Heart right ventricle (tissue), 16 donors: ENCODE measurements at places on chromosomes 6 and 20. TPM values are rescaled to one million over a fixed set of nuclear protein-coding genes. Genes with fewer than 3 reads are reported as not detected.

DNA sequence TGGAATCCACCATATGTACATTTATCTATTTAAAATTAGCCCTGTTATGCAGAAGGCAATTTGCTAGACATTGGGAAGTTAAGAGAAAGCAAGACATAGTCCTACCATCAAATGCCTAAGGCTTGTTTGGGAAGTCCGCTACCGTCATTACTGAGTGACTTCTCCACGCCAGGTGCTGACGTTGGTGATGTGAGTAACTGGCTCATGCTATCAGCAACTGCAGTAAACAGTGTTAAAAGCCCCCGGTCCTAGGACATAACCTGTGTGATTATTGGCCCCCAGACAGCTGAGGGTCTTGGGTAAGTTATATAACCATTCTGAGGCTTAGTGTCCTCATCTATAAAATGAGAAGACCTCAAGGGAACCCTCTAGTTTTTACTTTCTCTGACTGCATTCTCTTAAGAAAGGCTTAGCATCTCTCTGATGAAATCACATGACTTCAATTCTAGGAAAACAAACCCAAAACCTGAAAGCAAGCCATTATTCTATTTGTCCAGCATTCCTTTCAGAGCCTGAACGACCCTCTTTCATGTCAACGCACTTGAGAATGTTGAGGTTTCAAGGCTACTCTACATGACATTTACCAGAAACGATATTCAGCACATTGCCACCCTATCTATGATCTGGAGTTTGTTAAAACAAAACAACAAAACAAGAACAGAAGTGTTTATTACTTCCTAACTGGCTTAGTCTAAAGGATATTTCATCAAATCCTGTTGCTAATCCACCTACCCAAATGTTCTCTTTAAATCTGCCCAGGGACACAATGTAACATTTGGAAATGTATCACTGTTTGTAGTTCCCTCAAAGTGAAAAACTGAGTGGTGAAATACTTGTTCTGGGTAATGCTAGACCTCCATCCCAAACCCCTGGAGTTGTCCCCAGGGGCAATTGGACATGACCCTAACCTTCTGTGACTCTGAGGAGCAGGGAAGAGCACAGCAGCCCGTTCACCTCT is 133.8 kb downstream of the BTBD3 start:
- no peak overlapping the region for H3K4me3 ChIP-seq
- H3K36me3 ChIP-seq = no peaks in the 10 kb centered on the region
- no peaks in the 10 kb centered on the region for H3K4me1 ChIP-seq
- H3K27me3 ChIP-seq = no peaks in the 10 kb centered on the region
- no peak overlapping the region for H3K27ac ChIP-seq

- no peak for DNase-seq
- no peak overlapping the region for H3K4me3 ChIP-seq
- H3K27ac ChIP-seq = no peak overlapping the region
Measured at GRCh38 chr6:156912431-156912830, 135.3 kb downstream of the ARID1B start.

GRCh38 chr20:32516583-32517517 is 68.3 kb downstream of the NOL4L start:
- peak overlapping the region; percentile 36 for H3K27ac ChIP-seq
- H3K4me1 ChIP-seq = peaks cover 36% of the 10 kb centered on the region
- peak; percentile 61 for DNase-seq
- H3K27me3 ChIP-seq = no peaks in the 10 kb centered on the region

DNA sequence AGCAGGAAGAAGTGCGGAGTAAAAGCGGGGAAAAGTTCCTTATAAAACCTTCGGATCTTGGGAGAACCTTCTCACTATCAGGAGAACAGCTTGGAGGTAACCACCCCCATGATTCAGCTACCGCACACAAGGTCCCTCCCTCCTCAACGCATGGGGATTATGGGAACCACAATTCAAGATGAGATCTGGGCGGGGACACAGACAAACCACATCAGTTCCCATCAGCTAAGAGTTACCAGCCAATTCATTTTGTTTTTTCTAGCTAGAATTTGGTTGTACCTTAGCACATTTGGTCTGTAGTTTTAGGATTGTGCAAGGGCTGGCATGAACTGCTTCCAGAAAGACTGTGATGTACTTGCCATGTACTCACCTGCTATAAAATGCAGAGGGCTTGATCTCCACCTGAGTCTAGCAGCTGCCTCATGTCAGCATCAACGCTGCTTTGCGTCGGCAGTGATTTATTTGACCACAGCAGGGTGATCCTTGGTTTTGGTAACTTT is 94.7 kb upstream of the SLC2A12 start:
- no peak for DNase-seq
- no peak overlapping the region for H3K4me3 ChIP-seq
- H3K36me3 ChIP-seq = no peaks in the 10 kb centered on the region
- H3K27me3 ChIP-seq = no peaks in the 10 kb centered on the region
- no peak overlapping the region for H3K27ac ChIP-seq
- H3K4me1 ChIP-seq = peaks cover 3% of the 10 kb centered on the region

DNA sequence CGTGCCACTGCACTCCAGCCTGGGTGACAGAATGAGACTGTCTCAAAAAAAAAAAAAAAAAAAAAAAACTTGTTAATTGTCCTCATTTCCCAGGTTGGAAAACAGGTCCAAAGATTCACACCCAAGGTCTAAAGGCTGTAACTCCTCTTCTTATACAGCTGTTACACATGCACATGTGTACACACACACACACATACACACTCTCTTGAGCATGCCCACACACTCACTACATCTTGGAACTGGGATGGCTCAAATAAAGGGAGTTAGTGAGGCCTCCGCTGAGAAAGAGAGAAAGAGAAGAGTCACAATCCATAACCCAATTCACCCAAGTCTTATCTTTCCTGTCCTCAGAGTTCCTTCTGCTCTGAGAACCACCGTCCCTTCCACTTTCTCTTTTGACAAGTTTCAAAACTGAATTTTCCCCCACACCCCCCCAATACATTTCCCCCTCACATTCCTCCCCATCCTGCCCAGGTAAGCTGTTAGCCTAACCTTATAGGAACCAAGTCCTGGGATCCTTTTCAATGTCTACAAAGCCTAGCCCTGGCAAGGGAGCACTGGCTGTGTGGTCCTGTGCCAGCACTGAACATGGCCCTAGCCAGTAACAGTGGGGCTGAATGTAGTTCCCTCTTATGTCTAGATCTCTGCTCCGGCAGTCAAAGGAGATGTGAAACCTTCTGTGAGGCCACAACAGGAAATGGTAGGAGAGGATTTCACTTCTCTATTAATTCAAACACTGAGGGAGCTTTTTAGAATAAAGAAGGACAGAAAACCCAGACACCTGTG is 3.2 kb upstream of the HLA-DMB start:
- no peak overlapping the region for H3K4me3 ChIP-seq
- no peak for DNase-seq
- no peaks in the 10 kb centered on the region for H3K27me3 ChIP-seq
- no peak overlapping the region for H3K27ac ChIP-seq
- peaks cover 15% of the 10 kb centered on the region for H3K4me1 ChIP-seq

DNA sequence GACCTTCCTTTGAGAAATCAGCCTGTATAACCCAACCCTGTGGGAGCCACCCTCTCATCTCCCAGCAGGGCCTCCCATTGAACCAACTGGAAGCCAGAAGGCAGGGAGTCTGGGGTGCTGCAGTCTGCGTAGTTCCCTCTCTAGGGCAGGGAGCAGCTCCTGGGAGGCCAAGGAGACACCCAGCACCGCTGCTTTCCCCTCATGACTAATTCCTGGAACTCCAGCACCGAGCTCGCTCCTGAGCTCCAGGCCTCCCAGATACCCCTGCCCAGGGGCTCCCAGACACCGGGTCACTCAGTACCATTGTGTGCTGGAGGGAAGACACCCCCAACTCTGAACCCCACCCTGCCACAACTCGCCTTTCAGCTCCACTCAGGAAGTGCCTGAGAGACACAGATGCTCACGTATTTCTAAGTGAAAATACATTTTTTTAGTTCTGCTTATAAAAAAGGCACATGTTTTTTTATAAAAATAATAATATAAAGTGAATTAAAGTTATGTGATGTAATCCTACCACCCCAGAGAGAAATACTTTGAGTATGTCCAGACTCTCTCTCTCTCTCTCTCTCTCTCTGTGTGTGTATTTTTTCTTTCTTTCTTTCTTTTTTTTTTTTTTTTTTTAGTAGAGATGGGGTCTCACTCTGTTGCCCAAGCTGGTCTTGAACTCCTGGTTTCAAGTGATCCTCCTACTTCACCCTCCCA is 17.5 kb downstream of the PIM1 start:
- no peak for DNase-seq
- no peaks in the 10 kb centered on the region for H3K4me1 ChIP-seq
- no peak overlapping the region for H3K4me3 ChIP-seq

DNA sequence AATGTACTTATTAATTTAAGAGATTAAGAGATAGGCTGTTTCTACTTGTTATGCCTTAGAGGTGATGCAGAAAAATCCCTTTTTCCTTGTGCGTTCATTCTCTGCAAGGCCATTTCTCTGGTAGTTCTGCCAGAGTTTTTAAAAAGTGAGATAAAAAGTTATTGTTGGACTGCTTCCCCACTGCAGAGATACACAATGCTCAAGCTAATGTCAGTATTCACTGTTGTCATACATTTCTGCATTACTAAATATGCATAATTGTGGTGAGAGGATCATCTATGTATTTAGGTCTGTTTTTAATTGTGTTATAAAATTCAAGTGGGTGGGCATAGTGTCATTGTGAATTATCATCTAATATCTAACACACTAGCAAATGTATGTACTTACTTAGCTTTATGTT is 600.4 kb downstream of the HTR1B start:
- H3K27me3 ChIP-seq = no peaks in the 10 kb centered on the region
- H3K4me3 ChIP-seq = no peak overlapping the region
- no peak overlapping the region for H3K27ac ChIP-seq
- no peak for DNase-seq

- DNase-seq = no peak
- H3K4me3 ChIP-seq = no peak overlapping the region
- no peaks in the 10 kb centered on the region for H3K36me3 ChIP-seq
- no peaks in the 10 kb centered on the region for H3K4me1 ChIP-seq
Measured at GRCh38 chr6:24394780-24395437, 7.8 kb upstream of the MRS2 start.

DNA sequence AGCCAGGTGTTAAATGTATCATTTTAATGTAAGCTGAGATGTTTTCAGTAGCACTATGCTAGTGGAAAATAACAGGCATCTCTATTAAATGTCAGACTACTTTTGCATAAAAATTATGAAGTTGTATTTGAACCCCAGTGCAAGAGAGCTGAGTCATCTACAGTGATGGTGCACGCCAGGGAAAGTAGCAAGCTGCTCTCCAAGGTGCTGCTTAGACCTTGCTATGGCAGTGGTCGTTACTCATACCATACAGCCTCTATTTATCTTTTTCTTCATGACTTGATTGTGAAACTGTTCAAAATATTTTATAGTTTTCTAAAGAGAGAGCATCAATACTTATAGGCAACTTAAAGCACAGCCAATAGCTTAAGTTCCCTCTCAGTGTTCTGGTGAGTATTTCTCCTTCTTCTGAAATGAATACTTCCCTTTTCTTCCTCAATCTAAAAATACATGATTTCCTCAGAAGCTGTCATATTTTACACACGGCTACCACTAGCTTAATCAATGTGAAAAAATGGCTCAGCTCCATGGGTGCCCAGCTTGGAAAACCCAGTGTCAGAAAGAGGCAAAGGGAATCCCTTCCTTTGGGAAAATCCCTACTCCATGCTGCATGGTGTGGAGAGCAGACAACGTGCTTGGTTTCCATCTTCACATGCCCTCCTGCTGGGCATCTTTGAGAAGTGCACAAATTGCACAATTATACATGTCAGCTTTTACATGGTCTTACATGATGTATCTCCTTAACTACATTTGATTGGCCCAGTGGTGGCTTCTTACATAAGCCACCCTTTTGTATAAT is 105.6 kb downstream of the ELOVL4 start:
- H3K36me3 ChIP-seq = no peaks in the 10 kb centered on the region
- no peaks in the 10 kb centered on the region for H3K4me1 ChIP-seq
- no peaks in the 10 kb centered on the region for H3K27me3 ChIP-seq
- H3K27ac ChIP-seq = no peak overlapping the region

GRCh38 chr6:1915226-1915625 is 305.5 kb downstream of the FOXC1 start:
- no peak overlapping the region for H3K4me3 ChIP-seq
- DNase-seq = no peak
- no peak overlapping the region for H3K27ac ChIP-seq
- H3K4me1 ChIP-seq = no peaks in the 10 kb centered on the region
- H3K36me3 ChIP-seq = no peaks in the 10 kb centered on the region

DNA sequence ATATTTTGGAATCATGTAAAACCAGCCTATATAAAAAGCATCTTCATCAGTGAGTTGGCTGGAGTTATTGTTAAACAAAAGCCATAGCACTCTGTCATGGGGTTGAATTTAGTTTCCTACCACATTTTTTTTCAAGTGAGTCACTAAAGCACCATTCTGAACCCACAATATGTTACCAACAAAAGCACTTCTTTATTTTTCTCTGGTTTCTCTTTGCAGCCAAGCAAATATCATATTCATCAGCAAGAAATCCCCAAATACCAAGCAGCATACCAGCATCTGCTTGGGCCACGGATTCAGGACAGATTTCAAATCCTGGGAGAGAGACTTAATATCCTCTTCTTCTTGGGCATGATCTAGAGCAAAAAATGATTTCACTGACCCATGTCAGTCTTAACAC is 441.4 kb downstream of the BCKDHB start:
- no peak for DNase-seq
- no peak overlapping the region for H3K27ac ChIP-seq
- no peaks in the 10 kb centered on the region for H3K36me3 ChIP-seq
- H3K4me1 ChIP-seq = peaks cover 3% of the 10 kb centered on the region

- no peaks in the 10 kb centered on the region for H3K4me1 ChIP-seq
- H3K36me3 ChIP-seq = no peaks in the 10 kb centered on the region
- no peak overlapping the region for H3K4me3 ChIP-seq
- DNase-seq = no peak
Measured at GRCh38 chr6:149500096-149500495, 15.3 kb upstream of the ZC3H12D start.

BICRAL gene
- total RNA-seq = 14.9 TPM

GSTA3 gene
- not detected for total RNA-seq

C6orf52 gene
- 1.6 TPM for total RNA-seq

GGTLC1 gene
- not detected for total RNA-seq

MYLK2 gene
- total RNA-seq = 0.06 TPM

RUNX2 gene
- 0.20 TPM for total RNA-seq

DLL1 gene
- total RNA-seq = 8.3 TPM

DYNLT2 gene
- 0.53 TPM for total RNA-seq

TRIM15 gene
- total RNA-seq = not detected
